Femur (tissue), 1 donor: ENCODE measurements at places on chromosomes 6 and 20.

- DNase-seq: no peak
Measured at GRCh38 chr20:6680854-6681253, 86.6 kb upstream of the BMP2 start.

DNA sequence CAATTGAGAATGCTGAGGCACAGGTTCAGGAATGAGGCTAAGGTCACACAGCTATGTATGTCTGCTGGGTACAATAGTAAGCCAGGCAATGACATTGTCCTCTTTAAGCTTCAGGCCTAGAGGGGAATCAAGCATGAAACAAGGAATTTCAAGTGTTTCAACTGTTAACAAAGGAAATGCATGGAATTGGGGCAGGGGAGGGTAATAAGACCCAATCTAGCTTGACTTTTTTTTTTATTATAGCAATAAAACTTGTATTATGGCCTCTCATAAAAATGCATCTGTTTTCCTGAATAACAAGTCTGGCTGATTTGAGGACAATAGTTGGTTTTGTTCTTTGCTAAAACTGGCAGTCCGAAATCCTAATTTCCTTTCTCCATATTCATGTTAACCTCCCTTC is 336.7 kb downstream of the CBLN4 start:
- no peak for DNase-seq

DNA sequence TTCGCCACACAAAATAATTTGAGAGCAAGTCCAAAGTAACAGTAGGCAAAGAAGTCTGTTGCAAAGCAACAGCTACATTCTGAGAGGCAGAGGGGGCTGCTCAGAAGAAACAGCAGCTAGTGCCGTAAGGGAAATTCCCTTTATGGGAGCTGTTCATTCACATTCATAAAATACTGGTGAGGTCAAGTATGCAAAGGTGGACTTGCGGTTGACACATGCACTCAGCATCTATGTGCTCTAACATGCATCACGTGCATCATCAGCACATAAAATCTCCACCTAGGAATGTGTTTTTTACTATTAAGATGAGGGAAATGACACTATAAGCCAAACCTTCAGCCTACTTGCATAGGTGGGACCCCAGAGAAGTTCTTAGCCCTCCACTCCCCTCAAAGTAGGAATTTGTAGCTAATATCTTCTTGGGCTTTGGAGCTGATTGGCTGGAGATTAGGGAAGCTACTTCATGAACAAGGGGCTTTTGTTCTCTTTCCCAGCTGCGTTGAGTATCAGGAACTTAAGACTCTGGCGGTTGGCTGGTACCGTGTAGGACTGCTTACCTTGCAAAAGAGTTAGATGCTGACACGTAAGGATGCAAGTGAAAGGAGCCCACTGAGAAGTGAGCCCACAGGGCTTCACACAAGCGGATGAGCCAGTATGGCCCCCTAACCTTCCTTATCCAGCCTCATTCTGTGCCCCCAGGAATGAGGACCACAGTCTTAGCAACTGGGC is 12.4 kb downstream of the CST3 start:
- DNase-seq: no peak

GRCh38 chr6:166949528-166950442 is 6.6 kb downstream of the RNASET2 start:
- no peak for DNase-seq

- no peak for DNase-seq
Measured at GRCh38 chr6:169545982-169546381, 155.8 kb downstream of the WDR27 start.

DNA sequence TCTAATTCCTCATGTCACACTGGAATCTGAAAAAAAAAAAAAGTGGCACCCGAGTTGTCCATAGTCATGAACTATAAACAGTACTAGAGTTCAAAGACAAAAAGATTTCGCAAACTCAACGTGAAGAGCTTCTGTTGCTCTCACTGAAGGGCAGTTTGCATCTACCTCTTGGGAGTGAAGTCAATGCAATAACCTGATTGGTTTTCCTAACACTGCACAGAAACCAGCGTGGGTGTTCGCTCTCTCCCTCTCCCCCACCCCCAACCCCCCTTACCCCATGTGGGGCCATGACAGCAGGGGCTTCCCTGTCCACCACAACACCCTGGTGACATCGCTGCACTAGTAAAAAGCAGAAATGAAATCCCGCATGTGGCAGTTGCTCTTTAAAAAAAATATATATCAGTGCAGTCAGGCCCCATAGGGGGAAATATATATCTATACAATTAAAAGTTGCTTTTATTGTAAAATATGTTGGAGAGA is 66.9 kb downstream of the GMPR start:
- DNase-seq: no peak

- DNase-seq: no peak
Measured at GRCh38 chr6:164756723-164757122, 552.7 kb downstream of the C6orf118 start.

DNA sequence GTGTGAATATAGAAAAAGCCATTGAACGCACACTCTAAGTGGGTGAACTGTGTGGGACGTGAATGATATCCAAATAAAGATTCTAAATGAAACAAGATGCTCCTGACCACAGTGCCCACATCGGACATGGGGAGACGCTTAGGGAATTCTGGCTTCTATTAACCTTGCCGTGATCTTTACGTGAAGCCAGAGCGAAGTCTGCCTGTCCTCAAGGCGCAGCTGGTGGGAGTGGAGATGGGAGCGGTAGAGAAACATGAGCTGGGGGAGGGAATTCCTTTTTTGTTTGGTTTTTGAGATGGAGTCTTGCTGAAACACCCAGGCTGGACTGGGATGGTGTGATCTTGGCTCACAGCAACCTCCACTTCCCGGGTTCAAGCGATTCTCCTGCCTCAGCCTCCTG is 46.0 kb downstream of the VSTM2L start:
- DNase-seq: peak; percentile 4

DNA sequence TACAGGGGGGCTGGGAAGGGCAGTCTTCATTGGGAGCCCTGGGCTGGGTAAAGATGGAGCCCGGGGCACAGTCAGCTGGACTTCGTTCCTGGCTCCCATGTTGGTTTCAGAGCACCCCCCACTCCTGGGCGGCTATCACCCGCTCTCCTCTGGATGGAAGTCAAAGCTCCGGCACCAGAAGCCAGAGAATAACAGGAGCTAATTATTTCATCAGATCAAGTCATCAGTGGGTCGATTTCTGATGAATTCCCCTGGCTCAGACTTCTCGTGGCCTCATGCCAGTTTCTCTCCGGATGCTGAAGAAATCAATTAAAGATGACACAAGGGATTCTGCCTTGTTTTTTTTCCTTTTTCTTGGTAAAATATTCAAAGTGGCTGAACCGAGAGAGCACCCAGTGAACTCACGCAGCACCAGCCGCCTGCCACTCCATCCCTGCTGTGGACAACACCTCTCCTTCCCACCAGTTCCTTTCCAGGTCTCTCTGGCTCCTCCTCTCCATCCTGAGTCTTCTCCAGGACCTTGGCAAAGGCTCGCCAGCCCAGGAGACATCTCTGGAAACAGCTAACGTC is 22.5 kb downstream of the SULF2 start:
- no peak for DNase-seq

DNA sequence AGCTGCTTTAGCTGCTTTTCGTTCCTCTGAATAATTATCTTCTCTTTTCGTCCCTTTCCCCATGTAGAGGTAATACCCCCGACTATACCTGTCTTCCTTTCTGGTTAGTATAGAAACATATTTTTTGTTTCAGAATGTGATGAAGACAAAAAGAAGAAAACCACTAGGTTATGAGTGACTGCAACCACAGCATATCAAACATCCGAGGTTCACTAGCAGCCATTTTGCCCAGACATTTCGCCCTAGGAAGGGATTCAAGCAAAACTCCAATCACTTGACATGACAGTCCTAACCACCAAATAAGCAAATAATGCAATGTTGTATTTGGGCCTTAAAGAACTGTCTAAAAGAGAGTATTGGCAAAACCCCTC is 9.4 kb downstream of the SNX5 start:
- no peak for DNase-seq

DNA sequence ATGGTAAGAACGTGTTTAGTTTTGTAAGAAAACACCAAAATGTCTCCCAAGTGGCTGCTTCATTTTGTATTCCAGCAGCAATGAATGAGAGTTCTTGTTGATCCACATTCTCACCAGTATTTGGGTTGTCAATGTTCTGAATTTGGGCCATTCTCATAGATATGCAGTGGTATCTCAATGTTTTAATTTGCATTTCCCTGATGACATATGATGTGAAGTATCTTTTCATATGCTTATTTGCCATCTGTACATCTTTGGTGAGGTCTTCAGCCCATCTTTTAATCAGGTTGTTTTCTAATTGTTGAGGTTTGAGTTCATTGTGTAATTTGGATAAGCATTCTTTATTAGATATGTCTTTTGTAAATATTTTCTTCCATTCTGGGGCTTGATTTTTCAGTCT is 436.8 kb upstream of the IRAK1BP1 start:
- DNase-seq: no peak

GRCh38 chr6:53239526-53239925 is 90.9 kb upstream of the GCM1 start:
- no peak for DNase-seq

- DNase-seq: peak; percentile 20
Measured at GRCh38 chr20:6533761-6534479, 233.6 kb upstream of the BMP2 start.

DNA sequence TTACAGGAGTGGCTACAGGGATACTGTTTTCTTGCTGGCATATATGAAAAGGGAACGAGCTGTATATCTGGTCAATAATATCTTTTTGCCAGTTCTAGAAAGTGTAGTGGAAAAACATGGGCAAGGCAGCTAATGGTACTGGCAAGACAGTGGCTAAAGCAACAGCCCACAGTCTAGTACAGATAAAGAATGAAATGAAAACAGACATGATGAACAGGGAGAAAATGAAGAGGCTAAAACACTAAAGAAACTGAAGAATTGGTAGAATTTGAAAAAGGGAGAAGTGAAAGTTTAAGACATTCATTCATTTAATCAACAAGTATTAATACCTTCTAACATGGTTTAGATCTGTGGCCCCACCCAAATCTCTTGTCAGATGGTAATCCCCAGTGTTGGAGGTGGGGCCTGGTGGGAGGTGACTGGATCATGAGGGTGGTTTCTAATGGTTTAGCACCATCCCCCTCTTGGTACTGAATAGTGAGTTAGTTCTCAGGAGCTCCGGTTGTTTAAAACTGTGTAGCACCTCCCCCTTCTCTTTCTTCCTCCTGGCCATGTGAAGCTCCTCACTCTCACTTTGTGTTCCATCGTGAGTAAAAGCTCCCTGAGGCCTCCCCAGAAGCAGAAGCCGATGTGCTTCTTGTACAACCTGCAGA is 18.1 kb downstream of the FAM184A start:
- DNase-seq: no peak

- DNase-seq: no peak
Measured at GRCh38 chr6:147095316-147095715, 108.9 kb upstream of the STXBP5 start.

- no peak for DNase-seq
Measured at GRCh38 chr6:87093199-87093598, 1.7 kb downstream of the CGA start.

DNA sequence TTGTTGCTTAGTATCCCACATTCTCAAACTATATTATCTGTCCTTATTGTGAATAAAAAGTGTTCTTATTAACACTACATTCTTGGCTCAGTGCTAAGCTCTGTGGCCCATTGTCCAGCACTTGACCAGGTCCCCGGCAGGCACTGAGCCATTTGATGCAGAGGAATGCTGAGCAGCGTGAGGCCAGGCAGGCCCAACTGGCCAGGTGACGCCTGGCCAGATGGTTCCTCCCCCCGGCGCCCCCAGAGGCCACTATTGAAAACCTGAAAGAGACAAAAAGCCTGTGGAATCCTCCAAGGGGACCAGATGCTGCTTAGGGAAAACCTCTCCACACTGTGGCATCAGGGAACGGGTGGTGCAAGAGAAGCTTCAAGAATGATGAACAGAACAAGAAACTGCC is 597.5 kb upstream of the JAG1 start:
- DNase-seq: no peak

DNA sequence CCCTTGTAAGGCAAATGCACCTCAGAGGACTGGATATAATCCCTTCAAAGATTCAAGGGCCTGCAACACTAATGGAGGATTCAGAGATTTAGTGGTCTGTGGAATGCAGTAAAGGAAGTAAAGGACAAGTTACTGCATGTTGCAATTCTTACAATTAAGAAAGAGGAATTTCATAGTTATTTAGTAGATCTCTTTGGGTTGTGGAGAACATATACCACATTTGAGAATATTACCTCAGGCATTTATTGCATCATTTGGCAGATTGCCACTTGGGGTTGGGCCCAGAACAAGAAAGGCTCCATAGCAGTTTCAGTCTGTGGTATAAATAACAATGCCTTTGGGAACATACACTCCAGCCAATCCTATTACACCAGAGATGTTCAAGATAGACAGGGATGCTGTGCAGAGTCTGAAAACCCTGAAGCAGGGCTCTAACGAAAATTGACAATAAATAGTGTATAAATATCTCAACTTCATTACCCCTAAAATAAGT is 20.9 kb upstream of the EPM2A start:
- peak; percentile 55 for DNase-seq
